Effector CD4-positive, alpha-beta T cell (primary cell): ENCODE measurements at places on chromosomes 3 and 15.

DNA sequence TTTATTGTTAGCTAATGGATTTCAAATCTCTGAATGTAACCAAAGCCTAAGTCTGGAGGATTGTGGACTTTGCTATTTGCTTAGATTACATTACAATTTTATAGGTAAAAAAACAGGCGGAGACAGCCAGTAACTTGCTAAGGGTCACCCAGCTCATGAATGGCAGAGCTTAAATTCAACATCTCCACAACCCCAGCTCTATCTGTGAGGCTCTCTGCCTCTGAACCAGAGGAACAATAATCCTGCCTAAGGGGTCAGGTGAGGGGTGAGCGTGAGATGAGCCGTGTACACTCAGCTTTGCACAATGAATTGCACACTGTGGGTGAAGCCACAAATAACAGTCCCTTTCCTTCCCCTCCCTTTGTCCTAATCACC lies 69.8 kb upstream of the SPATA12 start:
- no peak for DNase-seq

DNA sequence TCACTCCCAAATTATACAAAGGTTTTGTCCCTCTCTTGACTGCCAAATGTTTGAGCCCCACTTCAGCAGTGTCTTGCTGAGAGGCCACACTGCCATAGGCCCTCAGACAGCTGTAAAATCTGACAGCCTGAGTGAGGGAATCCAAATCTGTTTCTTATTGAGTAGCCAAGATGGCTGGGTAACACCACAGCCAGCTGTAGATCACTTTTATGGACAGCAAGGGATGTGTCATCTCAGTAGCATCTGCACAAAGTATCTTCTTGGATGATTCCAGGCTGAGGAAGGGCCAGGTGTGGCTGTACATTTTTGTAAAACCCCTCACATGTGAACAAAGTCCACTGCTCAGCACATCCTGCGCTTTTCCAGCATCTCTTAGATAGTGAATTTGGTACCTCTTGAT lies 237.0 kb upstream of the LRTM1 start:
- no peak for DNase-seq

GRCh38 chr3:119025171-119025795 lies 9.4 kb downstream of the IGSF11 start:
- DNase-seq: no peak

GRCh38 chr3:124142389-124142970 lies 150.6 kb upstream of the ROPN1 start:
- no peak for DNase-seq

GRCh38 chr3:184631472-184631861 lies 69.9 kb downstream of the EPHB3 start:
- no peak for DNase-seq

DNA sequence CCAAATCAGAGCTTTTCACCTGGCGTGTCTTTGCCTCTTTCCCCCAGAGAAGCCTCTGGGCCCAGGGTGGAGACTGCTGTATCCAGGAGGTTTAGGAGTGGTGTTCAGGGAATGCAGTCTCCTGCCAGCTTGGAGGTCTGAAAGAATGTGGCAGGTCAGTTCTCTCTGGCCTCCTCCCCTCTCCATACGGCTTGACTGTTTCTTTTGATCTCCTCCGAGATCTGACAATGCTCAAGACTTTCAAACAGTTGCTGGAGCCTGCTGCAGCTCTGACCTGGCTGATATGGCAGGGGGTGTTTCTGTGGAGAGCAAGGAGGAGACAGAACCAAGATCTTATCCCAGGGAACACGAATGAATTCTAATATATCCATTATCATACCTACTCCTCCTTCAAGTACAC lies 24.7 kb upstream of the TM4SF4 start:
- no peak for DNase-seq

- no peak for DNase-seq
These were observed 103.9 kb downstream of the LRIG1 start for GRCh38 chr3:66396888-66397287.

DNA sequence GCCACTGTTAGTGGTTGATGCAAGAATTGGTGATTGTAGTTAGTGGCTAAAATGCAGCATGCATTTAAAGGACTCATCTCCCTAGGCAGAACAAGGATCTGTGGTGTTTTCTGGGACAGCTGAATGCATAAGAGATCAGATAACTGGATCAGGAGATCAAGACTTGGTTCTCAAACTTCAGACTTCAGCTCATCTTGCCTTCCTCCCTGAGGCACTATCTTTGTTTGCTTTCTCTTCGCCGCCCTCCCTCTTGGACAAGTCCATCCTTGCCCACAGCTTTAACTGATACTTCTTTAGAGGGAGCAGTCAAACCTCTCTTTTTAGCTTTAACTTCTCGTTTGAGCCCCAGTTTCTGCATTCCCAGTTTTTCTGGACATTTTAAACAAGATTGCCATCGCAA lies 195.4 kb upstream of the TPRG1 start:
- no peak for DNase-seq

GRCh38 chr3:73669260-73669659 lies 44.5 kb upstream of the PDZRN3 start:
- DNase-seq: no peak

DNA sequence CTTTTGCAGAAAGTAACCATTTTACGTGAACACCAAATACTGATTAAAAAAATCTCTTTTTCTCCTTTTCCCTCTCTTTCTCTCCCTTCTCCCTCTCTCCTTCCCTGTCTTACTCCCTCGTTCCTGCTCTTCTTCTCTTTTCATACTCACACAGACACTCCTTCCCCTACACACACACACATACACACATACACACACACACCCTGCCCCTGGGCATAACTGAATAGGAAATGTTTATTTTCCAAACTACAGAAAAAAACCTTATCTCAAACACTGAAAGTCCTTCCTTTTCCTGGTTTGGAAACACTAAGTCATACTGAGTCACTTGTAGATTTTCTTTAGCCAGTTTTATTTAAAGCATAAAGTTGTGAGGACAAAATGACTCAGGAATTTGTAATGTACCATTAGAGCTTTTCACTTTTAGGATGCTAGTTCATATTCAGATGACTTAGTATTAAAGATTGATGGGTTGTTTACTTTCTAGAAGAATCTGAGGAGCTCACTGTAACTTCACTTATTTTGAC lies 62.4 kb downstream of the MBNL1 start:
- DNase-seq: no peak

DNA sequence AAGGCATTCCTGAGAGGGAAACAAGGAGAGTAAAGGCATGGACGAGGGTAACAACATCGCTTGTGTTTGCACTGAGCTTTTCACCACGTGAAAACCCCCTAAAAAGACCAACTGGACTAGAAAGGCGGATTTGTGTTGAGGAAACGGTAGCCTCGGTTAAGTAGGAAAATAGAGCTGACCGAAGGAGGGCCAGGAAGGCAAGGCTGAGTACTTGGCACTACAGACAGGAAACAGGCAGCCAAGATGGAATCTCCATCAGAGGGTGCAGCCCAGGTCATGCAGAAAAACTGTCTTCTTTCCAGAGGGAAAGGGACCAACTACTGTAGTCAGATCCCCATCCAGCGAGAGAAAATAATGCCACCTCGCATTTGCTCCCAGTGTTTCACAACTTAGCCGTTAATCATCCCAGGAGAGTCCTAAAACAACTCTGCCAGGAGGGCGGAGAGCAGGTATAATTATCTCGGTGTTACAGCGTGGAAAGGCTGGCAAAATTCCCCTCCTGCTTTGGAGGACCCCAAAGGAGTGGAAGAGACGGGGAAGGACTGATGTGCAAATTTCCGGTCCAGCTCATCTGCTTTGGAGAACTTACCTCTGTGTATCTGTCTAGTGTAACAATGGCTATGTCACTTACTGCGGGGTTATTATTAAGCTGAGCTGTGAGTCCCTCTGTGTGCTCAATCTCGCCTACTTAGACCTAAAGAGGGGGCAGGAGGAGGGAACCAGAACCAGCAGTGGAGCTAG lies 77.2 kb downstream of the MYO1E start:
- no peak for DNase-seq

GRCh38 chr15:64004056-64004455 lies 42.2 kb downstream of the DAPK2 start:
- no peak for DNase-seq

- DNase-seq: no peak
These were observed 3.6 kb upstream of the CD276 start for GRCh38 chr15:73680549-73680948.

GRCh38 chr15:41416128-41416741 lies 660 bp upstream of the RTF1 start:
- no peak for DNase-seq

GRCh38 chr15:96747291-96747690 lies 416.8 kb downstream of the NR2F2 start:
- DNase-seq: no peak
